ENCODE measurements at places on chromosomes 6 and 20.

- no peak for DNase-seq
These were observed 128.5 kb downstream of the FLRT3 start for GRCh38 chr20:14208956-14209355.

DNA sequence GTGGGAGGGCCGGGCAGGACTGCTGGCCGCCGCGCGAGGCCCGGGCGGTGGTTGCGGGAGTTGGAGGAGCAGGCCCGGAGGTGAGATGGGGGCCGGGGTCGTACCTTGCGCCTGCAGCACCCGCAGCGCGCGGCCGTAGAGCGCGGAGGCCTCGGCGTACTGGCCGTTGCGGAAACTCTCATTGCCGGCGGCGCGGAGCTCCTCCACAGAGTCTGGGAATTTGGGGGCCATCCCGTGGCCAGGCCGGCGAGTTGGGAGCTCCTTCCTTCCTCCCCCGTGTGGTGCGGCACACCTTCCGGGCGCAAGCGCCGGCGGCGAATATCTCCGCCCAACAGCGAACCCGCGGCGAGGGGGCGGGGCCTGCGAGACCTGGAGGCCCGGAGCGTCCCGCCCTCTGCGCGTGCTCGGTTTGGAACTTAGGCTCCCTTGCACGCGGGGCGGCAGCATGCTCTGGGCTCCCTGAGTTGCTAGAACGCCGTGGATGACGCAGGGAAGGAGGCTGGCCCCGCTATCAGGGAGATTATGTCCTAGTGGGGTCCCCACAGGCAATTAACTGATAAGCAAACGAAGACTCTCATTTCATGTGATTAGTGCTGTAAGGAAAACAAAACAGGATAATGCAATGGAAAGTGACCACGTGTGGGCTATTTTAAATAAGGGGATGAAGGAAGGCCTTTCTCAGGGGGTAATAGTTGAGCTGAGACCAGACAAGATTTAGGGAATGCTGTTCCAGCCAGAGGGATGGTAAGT lies at the start of gene TOMM34:
TSS of gene TOMM34 (minus strand) at position 295 of the 750 bp plus-strand sequence. CDS start at position 231, 64 bp downstream.
- DNase-seq: peak; percentile 95

- DNase-seq: no peak
These were observed 50.7 kb downstream of the PPARD start for GRCh38 chr6:35392773-35393672.

DNA sequence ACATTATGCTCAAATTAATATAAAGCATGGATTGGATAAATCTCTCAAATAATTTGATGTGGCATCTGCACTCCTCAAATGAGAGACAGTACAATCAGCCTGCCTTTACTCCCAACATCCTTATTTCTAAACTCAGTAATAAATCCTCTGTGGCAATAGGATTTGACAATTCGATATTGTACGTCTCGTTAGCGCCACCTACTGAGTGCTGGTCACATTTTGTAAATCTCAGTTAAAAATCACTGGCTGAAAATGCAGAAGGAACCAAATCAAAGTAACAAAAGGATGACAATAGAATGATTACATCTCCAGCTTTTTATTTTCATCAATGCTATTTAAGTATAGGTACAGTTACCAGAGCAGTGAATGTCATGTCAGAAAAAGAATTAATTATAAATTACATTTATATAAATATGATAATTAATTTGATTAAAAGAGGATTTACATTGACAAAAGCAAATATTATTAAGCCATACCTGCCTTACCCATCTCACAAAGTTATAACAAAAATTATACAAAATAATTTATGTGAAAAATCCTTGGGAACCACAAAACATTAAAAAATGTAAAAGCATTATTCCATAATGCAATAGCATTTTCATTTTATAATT lies 20.2 kb upstream of the GJE1 start:
- peak; percentile 74 for DNase-seq

GRCh38 chr6:79909517-79909916 lies 37.8 kb downstream of the ELOVL4 start:
- no peak for DNase-seq

DNA sequence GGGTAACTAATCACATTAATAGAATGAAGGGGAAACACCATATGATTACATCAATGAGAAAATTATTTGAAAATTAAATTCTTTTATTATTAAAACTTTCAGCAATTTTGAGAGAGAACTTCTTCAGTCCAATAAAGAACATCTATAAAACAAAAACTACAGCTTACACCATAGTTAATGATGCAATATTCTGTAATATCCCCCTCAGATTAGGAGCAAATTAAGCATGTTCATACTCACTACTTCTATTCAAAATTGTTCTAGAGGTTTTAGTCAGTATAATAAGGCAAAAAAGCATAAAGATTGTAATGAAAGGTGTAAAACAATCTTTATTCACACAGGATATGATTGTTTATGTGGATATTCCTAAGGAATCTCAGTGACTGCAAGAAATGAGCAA lies 465.4 kb downstream of the CD109 start:
- no peak for DNase-seq

DNA sequence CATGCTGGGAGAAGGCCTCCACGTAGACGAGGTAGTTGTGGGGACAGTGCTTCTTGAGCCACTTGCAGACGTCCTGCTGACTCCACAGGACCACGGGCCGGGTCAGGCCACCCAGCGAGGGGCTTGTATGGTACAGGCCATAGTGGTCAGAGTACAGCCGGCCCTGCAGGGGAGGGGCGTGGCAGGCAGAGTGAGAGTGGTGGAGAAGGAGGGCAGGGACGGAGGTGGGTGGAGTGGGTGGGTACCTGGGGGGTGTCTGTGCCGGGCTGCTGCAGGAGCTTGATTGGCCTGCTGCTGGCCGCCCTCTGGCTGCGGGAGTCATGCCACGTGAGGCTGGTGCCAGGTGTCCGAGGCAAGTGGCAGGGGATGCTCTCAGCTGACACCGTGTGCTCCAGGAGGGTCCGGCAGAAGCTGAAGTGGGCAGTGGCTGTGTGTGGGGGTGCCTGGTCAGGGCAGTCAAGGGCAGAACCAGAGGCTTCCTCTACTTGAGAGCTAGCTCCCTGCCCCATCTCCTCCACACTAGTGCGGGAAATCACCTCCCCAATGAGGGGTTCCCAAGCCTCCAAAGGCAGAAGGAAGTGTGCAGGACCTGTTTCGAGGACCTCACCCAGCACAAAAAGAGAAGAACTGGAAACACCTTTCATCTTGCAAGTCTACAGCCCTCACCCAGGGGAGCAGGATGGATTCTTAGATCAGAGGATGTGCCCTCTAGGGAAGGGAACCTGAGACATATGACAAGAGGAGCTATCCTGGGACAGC lies 2.3 kb downstream of the SAMD10 start:
- DNase-seq: no peak

- DNase-seq: no peak
These were observed 12.8 kb downstream of the TRAF3IP2 start for GRCh38 chr6:111592726-111593511.

DNA sequence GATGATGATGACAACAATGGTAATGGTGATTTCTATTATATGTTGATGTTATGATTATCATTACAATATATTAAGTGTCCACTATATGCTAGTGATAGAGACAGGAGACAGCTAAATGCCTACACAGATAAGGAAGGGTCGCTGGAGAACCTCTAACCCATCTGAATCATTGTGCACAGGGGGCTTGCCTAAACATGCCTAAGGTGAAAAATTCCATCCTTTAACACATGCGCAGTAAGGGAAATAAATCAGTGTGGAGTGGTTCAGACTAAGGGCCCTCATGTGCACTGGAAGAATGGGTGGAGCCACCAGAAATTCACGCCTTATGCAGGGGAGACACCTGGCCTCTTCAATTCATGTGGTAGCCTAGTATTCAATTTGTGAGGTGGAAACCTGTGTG lies 120.4 kb downstream of the TPBG start:
- DNase-seq: no peak

GRCh38 chr6:111150577-111150976 lies 63.3 kb downstream of the SLC16A10 start:
- no peak for DNase-seq

- no peak for DNase-seq
These were observed 100.3 kb upstream of the MPC1 start for GRCh38 chr6:166483026-166483425.

Measured in NCI-H2081 (cell line).